BJ (cell line): ENCODE measurements at places on chromosomes 12 and 14.
A peak's percentile ranks its signal among the peaks of the same experiment; 100 is the strongest.

- no peak for DNase-seq
Measured at GRCh38 chr12:105559310-105559709, 228.8 kb downstream of the C12orf75 start.

DNA sequence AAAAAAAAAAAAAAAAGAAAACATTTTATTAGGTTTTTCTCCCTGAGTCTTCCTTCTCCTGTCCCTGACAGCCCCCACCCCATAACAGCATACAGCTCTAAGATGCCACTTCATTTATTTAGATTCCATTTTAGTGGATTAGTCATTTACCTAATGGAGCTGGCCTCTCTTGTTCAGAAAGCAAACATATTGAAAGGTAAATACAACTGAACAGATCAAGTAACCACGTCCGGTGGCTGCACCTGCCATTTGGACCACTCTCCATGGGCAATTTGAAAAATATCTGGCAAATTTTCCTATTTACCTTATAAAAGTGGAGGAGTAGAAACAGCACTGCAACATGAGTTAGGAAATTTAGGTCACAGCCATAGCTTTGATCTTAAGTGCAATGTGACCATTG, 254.6 kb downstream of the C12orf42 start:
- DNase-seq = no peak

DNA sequence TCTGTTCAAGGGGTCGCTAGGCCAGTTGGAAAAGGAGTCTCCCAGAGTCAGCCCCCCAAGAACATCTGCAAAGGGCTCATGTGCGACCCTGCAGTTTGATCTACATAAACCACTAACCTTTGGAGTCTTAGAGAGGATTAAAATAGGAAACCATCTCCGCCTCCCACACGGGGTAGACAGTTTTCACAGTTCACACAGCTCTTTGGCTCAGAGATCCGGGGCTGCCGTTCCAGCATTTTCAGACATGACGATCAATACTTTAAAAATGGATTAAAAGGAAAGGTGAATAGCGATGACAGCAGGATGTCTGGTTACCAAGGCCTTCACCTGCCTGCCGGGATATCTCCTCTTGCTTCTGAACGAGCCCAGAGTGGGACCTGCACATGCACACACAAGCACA, 59.8 kb upstream of the BCL11B start:
- DNase-seq = no peak

- no peak for DNase-seq
Measured at GRCh38 chr14:81453166-81453766, 53.1 kb upstream of the STON2 start.

GRCh38 chr14:60648249-60648933, 886 bp downstream of the SIX1 start:
- DNase-seq = no peak

DNA sequence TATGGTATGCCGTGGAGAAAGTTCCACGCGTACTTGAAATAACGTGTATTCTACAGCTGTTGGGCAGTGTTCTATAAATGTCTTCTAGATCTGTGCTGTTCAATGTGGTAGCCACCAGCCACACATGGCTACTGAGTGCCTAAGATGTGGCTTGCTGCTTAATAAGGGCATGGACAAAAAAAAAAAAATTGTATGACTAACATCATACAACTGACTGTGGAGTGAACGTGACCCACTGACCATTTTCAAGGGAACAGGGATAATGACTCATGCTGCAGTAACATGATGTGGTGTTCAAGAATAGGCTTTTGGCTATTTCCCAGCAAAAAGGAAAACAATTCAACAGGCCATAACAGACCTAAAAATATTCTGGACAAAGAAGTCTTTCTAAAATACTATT, 13.0 kb downstream of the ATG14 start:
- peak; percentile 91 for DNase-seq
